ENCODE measurements at places on chromosomes 7 and 10. TPM values are rescaled to one million over a fixed set of nuclear protein-coding genes. Genes with fewer than 3 reads are reported as not detected.

The FAM171A1 gene
- total RNA-seq, result 3.9 TPM

The DLD gene
- 76.9 TPM for total RNA-seq

The SFRP5 gene
- total RNA-seq, result not detected

The PTCD1 gene
- total RNA-seq, result 9.4 TPM

The EPO gene
- not detected for total RNA-seq

The GDF2 gene
- not detected for total RNA-seq

The HABP2 gene
- total RNA-seq, result not detected

The MUC3A gene
- total RNA-seq, result not detected
